ENCODE measurements at places on chromosomes 5 and 9.

- no peak for DNase-seq
Observed at GRCh38 chr9:121123816-121124535, 49.2 kb downstream of the CNTRL start.

DNA sequence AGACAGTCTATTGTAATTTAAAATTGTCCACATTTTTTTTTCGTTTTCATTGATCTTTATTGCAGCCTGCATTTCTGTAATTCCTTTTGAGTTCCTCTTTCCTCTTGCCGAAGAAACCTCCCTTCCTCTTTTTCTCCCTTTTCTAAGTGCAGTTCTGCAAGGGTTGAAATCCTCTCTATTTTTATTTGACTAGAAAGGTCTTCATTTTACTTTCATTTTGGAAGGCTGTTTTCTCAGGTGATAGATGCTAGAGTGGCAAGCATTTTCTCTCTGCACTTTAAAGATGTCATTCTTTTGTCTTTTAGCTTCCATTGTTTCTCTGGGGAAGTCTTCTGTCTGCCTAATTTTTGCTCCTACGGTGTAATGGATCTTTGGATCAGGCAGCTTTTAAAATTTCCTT is 248.5 kb downstream of the SMARCA2 start:
- no peak for DNase-seq

GRCh38 chr9:100428871-100429654 is 2.1 kb downstream of the MSANTD3 start:
- DNase-seq, result no peak

- no peak for DNase-seq
Observed at GRCh38 chr5:90095292-90096060, 314.1 kb downstream of the CETN3 start.

DNA sequence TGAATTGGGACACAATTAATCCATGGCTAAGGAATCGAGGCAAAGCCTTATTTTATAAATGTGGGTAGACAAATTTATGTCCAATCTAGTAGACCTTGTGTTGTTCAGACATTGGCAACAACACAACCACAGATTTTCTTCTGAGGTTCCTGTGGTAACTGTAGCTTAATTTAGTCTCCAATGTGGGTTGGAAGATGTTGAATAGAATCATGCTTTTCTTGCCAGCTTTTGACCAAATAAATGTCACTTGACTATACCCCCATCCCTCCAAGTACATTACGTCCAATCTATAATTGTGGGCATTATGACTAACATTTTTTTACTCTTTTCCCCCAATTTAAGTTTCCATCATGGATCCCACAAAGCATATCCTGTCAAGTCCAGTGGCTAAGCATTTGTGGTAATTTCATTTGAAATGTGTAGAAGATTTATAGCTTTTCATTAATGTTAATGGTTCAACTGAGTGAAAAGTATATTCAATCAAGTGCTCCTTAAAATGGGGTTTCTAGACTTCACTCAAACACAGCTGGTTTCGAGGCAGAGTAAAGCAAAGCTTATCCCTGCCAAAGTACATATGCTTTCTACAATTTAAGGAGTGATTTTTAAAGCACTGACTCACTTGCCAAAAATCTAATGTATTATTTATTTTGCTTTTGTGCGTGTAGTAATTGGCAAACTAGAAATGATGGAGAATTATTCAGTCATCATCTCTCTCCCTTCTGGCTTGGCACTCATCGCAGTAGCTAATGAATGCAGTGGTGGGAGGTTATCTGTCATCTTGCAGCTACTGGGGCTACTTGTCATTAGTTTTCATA is 141.8 kb downstream of the FAM174A start:
- DNase-seq, result peak; percentile 26

- DNase-seq, result no peak
Observed at GRCh38 chr5:4613440-4613839, 526.7 kb upstream of the ADAMTS16 start.

DNA sequence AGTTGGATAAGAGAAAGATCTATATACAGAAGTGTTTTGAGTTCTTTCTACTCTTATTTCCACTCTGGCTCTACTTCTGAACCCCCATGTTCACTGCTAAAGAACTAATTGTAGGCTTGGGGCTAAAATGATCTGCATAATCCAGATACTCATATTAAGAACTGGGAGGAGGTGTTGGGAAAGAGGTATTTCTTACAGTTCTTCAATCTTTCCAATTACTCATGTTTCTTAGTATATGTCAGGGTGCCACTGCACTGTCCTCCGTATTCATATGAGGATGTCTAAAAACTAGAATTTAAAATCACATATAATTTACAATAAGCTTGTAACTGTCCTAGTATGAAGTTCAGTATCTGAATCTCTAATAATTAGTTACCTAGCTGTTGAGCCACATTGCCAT is 12.7 kb downstream of the NIPBL start:
- no peak for DNase-seq

DNA sequence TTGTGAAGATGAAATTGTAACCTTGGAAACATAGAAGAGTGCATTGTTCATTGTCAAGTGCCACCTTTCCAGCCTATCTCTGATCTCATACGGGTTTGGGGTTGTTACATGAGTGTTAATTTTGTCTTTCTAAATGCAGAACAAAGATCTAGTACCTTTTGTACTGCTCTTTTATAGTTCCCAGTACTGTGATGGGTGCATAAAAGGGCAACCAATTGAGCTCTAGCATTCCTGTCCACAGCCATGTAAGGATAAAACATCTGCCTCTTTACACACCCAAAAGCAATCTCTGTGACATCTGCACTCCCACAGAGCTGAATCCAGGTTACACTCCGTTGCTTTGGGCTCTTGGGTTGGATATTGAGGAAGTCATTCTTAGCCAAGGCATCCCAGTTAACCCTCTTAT is 255.2 kb downstream of the SGCD start:
- no peak for DNase-seq

Data from NCI-H1436 treated with DMSO at 0.1 percent for 48 hours (cell line).